ENCODE measurements at places on chromosomes 2 and 18.

DNA sequence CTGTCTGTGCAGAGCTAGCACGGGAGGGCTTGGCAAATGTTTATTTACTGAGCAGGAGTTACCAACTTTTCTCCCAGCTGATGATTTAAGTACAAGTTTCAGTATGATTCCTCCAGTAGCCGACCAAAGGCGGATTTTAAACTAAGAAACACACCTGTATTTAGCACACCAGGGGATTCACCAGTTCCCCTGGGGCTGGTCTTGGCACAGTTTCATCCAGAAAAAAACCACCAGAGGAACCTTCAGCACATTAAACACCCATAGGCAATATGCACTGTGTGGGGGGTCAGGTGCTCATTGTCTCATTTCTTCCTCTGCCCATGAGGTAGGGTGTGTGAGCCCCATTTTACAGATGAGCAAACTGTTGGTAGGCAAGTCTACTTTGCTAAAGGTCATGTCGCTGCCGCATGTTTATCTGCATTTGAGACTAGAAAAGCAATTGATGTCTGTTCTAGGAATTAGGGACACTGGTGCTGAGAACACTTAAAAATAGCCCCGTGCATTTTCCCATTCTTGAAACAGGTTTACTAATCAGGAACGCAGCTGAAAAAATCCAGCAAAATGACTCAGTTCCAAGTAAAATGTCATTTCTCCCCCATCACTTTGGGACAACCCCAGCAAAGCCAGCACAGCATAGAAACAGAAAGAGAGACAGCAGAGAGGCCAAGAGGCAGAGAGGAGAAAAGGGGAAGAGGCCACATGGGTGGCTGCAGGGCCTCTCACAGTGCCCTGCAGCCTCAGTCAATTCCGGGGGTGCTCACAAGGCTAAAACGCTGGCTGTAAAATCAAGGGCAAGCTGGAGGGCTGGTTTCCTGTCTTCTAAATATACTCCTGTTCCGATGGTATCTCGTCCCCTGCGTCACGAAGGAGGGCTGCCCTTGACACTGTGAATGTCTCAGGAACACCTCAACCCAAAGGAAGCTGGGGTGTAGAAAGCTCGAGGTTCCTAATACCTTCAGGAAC lies 166.8 kb upstream of the ID2 start:
- no peak for DNase-seq

- no peak for DNase-seq
Measured at GRCh38 chr2:58702302-58702885, 461.3 kb upstream of the FANCL start.

- DNase-seq: no peak
Measured at GRCh38 chr2:136191041-136191440, 73.1 kb upstream of the CXCR4 start.

GRCh38 chr2:165909466-165909865 lies 44.1 kb downstream of the TTC21B start:
- no peak for DNase-seq

GRCh38 chr2:9793156-9793917 lies 49.9 kb upstream of the TAF1B start:
- no peak for DNase-seq

GRCh38 chr2:154507186-154507585 lies 191.3 kb upstream of the KCNJ3 start:
- no peak for DNase-seq

DNA sequence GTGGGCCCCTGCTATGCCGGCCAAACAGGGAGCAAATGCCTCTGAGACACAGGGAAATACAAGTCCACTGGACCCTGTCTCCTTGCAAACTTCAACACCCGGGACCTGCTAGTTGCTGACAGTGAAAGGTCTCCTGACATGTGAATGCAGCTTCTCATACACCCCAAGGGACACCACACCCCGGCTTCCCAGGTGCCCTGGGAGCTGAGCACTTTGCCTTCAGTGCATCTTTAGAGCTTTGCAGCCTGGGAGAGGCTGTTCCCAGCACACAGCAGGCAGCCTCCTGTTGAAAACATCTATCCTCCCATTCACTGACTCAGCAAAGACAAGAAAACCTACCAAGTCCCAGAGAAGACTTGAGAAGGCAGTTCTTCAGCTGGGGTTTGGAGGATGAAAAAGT lies 143.4 kb downstream of the COL6A3 start:
- DNase-seq: no peak

DNA sequence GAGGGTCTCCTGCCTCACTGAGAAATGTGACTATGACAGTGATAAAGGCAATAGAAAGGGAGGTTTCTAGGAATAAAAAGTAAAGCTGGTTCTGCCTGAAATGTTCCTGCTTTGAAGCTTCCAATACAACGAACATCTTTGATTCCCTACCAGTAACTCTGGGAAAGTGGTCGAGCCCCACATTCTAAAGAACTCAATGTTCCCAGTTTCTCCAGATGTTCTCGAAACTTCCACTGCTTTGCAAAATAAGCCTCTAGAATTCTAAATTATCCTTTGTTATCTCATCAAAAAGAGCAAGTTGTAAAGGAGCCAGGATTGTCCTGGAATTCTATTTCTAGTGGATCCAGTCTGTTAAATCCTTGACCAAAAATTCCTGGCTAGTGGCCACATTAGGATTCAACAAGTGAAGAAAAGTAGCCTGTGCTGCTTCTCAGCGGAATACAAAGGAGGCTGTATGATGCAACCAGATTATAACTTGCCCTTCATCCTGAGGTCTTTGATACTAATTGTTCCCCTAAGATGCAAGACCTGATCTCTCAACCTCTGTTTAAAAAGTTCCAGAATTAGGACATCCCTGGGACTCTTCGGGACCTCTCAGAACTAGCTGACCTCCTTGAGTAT lies 8.4 kb downstream of the SCN7A start:
- DNase-seq: no peak

DNA sequence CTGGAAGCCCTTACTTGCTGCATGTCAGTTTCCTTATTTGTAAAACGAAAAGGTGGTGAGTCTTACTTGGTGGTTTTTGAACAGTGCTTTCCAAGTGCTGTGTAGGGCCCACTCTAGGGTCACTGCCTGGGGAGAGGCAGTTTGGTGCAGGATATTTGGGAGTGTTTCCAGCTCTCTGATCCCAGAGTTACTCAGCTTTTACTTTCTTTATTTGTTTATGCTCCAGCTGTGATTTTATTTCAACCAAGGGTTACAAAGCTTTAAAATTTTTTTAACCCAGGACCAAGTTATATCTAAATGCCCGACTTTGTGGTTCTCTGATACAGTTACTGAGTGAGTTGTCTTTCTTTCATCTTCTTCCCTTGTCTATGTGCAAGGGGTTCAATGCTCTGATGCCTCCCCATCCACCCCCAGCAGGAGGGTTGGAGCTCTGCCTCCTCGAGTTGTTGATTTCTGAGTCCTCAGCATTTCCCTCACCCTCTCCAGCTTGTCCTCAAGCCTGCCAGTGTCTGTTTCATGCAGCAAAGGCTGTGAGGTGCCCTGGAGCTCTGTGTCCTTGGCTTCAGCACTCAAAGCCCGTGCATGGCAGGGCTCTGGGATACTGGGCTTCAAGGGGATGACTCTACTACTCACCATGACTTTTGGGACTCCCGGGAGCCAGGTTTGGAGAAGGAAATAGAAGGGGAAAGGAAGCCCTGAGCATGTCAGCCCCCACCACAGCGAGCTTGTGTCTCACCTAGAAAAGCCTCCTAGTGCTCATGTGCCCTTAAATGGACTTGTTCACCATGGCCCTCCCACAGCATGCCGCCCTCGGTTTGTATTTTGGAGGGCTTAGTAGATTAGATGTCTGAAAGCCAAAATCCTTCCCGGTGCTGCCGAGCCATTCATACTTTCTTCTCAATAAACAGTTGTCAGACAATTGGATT lies 236.8 kb downstream of the SETBP1 start:
- DNase-seq: no peak

DNA sequence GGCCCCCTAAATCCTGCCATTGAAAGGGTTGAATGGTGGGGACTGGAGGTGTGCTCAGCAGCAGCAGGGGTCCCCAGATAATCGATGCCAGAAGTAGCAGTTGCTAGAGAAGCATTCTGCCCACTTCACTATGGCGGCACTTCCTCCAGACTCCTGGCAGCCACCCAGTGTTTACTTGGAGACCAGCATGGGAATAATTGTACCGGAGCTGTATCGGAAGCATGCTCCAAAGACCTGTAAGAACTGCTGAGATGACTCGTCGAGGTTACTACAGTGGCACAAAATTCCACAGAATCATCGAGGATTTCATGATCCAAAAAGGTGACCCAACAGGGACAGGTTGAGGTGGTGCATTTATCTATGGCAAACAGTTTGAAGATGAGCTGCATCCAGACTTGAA lies 11.0 kb upstream of the GAREM2 start:
- no peak for DNase-seq

- DNase-seq: no peak
Measured at GRCh38 chr2:47019961-47020681, 104.5 kb upstream of the MCFD2 start.

- peak; percentile 86 for DNase-seq
Measured at GRCh38 chr2:119476301-119477112, 44.9 kb downstream of the TMEM37 start.

- DNase-seq: no peak
Measured at GRCh38 chr18:79544386-79544963, 135.1 kb upstream of the CTDP1 start.

- no peak for DNase-seq
Measured at GRCh38 chr2:106831241-106831640, 54.7 kb downstream of the ST6GAL2 start.

GRCh38 chr18:30682672-30683071 lies 359.9 kb downstream of the DSC3 start:
- DNase-seq: no peak

GRCh38 chr18:62030091-62030985 lies 137.5 kb upstream of the RNF152 start:
- DNase-seq: no peak

DNA sequence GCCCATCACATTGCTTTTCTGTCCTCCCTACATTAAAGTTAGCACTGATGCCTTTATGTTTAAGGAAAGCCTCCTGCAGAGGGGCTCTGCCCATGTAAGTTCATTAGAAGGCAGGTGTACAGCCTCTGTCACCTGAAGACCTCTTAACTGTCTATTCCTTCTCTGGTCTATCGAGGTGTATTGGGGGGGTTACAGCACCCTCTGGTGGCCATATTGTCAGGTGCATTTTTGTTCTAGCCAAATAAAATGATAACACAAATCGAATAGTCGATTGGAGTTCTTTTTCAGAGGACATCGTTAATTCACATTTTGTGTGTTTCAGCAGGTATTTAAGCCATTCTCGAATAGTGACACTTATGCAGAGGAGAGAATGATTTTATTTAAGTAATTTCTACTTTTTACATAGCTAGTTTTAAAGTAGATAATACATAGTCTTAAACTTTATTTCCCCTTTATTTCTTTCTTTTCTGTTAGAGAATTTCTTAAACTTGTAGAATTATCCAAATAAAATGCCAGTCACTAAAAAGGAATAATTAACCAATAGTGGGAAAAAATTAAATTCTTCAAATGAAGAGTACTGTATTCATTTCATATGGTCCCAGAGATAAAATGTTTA lies 136.8 kb downstream of the NEDD4L start:
- peak; percentile 60 for DNase-seq

GRCh38 chr18:74163019-74163660 lies 14.8 kb downstream of the TIMM21 start:
- no peak for DNase-seq

DNA sequence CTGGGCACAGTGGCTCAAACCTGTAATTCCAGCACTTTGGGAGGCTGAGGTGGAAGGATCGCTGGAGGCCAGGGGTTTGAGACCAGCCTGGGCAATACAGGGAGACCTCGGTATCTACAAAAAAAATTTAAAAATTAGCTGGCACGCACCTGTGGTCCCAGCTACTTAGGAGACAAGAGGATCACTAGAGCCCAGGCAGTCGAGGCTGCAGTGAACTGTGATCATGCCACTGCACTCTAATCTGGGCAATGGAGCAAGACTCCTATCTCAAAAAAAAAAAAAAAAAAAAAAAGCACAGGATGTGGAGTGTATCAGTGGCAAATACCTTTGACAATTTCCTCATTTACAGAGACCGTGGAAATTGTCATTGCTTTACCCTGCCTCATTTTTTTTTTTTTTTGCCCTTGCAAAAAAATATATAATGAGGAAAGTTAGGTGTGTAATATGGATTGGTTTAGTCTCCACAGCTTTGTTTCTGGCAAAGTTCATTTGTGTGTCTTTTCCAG lies 20.9 kb upstream of the PPP1CB start:
- DNase-seq: no peak

GRCh38 chr2:239412905-239413603 lies 12.2 kb upstream of the HDAC4 start:
- DNase-seq: no peak

DNA sequence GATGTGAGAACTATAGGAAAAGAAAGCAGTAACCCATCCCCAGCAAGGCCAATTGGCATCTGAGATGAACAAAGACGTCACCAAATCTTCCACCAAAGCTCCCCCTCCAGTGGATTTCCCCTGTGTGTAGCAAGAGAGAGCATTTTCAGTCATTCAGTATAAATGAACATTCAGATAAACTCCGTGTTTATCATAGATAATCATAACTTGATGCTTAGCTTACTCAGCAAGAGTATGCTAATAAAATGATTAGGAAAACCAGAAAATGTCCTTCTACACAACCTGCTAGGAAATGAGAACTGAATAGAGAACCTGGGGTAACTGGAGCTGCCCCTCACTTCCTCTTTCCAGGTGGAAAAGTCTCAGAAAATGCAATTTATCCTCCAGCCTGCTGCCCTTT lies 198.0 kb upstream of the CCDC150 start:
- no peak for DNase-seq

DNA sequence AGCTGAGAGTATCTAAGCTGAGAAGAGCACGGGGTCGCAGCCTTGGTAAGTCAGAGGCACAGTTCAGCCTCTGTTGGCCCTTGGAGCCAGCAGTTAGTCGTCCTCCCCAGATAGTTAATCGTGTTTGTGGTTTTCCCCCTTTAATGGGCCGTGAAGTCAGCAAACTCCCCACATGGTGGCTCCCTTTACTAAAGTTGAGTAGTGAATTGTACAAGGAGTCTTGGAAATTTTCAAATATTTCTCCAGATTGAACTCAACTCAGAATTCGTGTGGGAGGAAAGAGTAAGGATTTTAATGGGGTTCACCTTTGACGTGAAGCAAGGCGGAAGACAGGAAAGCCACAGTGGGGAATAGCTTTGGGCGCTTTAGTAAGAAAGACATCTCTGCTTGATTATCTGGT lies 2.4 kb upstream of the ADCYAP1 start:
- DNase-seq: peak; percentile 30

GRCh38 chr18:23883277-23883790 lies 131.2 kb upstream of the TTC39C start:
- DNase-seq: no peak

DNA sequence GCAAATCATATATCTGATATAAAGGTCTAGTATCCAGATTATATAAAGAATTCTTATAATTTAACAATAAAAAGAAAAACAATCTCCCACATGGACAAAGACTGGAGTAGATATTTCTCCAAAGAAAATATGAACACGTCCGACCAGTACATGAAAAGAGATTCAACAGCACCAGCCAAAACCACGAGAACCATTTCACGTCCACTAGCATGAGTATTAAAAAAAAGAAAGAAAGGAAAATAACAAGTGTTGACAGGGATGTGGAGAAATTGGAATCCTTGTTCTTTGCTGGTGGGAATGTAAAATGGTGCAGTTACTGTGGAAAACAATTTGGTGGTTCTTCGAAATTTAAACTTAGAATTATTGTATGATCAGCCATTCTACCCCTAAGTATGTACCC lies 432.7 kb upstream of the TRIB2 start:
- DNase-seq: no peak

- no peak for DNase-seq
Measured at GRCh38 chr2:196166876-196167275, 4.5 kb downstream of the STK17B start.

- DNase-seq: no peak
Measured at GRCh38 chr2:191983186-191983585, 136.3 kb upstream of the CAVIN2 start.

- DNase-seq: no peak
Measured at GRCh38 chr18:52897611-52898484, 557.9 kb downstream of the DCC start.

- DNase-seq: no peak
Measured at GRCh38 chr2:120596191-120596811, 139.4 kb upstream of the GLI2 start.
